ENCODE measurements at places on chromosomes 6 and 20.
A peak's percentile ranks its signal among the peaks of the same experiment; 100 is the strongest.

DNA sequence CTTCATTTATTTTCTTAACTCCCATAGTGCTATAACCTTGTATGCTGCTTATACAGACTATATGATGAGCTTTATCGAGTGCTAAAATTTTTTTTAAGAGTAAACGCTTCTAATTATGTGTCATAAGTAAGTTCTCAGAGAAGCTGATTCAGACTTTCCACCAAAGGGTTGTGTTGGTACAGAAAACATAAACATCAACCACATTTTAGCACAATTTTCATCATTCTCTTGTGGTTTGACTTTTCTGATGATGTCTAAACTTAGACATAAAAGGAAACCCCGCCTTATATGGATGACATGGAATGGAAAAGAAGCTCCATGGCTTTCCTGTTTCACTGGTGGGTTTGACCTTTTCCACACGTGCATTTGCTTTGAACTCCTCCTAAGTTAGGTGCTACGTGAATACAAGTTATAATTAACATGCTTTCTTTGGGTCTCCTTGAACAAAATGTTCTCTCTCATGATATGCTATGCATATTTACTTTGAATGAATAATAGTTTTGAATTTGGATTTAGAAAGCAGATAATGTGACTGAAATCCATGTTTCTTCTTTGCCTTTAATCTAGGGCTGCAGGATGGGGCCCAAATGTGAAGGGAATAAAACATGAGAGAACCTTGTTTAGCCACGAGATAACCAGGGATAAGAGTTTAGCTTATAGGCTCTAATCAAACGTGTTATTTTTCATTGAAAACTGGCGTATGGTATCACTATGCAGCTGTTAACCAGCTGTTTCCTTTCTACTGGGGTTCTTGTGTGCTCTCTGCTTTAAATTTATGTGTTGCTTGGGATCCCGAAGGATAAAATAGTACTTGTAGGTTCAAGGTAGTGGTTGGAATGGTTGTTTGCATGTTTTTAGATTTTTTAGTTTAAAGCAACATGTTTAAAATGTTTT, 127.1 kb upstream of the AHI1 start:
- no peak for DNase-seq

DNA sequence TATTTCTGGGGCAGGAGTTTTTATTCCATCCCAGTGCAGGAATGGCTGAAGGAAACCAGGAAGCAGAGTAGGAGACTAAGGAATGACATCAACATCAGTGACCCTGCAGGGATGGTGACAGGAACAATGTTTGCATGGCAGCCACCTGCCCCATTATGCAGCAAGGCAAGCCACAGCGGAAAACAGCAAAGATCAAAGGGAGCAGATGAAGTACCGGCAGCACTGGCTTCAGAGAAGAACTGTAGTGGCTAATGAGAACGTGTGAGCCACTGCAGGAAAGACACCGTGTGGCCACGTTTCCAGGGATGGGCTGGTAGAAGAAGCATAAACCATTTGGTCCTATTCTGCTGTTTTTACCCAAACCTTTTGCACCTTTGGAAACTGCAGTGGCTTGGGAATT, 52.9 kb upstream of the TAB2 start:
- no peak for DNase-seq

GRCh38 chr20:35615667-35616464, at the start of gene SPAG4:
Gene SPAG4, plus strand, starts transcription at chr20:35615829. Its CDS starts 175 bp downstream, at chr20:35616004.
- peak; percentile 99 for DNase-seq

GRCh38 chr6:55578537-55579363, at the start of gene HMGCLL1:
Gene HMGCLL1, minus strand, starts transcription at chr6:55579192. Its CDS starts 137 bp downstream, at chr6:55579055.
- no peak for DNase-seq

DNA sequence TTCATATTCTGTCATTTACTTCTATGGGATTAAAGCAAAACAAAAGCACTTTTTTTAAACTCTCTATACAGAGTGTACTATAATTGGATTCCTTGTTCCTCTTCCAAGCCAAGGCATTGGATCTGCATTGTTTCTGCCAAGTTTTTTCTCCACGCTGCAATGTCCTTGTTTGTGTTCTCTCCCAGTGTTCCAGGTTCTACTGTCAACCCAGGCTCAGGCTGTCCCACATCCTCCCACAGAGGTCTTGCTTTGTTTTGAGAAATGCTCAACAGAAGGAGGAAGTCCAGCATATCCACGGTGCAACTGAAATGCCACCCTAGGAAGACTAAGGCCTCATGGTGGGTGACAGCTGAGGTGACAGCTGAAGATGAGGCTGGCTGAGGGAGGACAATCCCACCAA, 287.1 kb upstream of the PRDM1 start:
- DNase-seq = peak; percentile 83

DNA sequence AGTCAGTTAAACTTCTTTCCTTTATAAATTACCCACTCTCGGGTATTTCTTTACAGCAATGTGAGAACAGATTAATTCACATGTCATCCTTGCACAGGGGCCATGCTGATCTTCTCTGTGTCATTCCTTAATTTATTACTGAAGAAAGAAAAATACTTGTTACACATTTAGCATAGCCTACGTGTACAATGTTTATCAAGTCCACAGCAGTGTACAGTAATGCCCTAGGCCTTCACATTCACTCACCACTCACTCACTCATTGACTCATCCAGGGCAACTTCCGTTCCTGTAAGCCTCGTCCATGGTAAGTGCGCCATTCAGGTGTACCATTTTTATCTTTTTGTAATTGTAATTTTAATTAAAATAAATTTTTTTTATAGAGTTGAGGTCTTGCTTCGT, 73.6 kb downstream of the RSPH3 start:
- no peak for DNase-seq

DNA sequence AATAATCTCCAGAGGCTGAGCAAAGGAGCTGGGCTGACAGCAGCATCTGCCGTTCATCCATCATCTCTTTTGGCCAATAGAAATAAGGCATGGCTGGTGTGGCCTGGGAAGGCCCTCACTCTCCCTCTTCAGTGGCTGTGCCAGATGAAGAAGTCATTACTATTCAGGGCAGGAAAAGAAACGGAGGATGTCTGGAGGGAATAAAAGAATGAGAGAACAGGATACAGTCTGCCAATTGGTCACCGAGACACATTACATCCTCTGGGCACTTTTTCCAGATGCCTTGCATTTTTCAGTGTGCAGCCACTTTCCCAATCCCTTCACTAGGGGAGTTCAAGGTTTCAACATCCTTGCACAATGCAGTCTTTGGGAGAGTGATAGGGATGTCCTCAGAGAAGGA, 32.2 kb upstream of the VGLL2 start:
- no peak for DNase-seq

DNA sequence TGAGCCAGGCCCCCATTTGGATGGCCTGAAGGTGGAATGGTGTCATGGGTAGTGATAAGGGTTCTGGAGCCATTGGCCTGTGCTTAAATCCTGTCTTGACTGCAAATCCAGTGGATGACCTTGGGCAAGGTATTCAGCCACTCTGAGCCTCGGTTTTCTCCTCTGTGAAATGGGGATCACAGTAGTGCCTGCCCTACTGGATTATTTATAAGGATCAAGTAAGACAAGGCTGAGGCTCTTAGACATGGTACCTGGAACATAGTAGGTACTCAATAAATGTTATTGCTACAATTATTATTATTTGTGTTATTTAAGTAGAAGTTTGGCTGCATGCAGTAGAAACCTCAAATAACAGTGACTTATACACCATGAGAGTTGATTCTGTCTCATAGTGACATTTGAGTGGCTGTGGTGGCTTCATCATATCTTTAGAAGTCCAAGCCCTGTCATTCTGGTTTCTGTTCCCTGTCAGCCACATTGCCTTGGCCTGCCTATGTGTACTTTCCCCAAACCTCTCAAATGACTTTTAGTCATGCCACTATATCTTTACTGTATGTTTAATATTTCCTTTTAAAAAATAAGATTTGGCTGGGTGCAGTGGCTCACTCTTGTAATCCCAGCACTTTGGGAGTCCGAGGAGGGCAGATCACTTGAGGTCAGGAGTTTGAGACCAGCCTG, 37.6 kb upstream of the CHMP4B start:
- peak; percentile 65 for DNase-seq

DNA sequence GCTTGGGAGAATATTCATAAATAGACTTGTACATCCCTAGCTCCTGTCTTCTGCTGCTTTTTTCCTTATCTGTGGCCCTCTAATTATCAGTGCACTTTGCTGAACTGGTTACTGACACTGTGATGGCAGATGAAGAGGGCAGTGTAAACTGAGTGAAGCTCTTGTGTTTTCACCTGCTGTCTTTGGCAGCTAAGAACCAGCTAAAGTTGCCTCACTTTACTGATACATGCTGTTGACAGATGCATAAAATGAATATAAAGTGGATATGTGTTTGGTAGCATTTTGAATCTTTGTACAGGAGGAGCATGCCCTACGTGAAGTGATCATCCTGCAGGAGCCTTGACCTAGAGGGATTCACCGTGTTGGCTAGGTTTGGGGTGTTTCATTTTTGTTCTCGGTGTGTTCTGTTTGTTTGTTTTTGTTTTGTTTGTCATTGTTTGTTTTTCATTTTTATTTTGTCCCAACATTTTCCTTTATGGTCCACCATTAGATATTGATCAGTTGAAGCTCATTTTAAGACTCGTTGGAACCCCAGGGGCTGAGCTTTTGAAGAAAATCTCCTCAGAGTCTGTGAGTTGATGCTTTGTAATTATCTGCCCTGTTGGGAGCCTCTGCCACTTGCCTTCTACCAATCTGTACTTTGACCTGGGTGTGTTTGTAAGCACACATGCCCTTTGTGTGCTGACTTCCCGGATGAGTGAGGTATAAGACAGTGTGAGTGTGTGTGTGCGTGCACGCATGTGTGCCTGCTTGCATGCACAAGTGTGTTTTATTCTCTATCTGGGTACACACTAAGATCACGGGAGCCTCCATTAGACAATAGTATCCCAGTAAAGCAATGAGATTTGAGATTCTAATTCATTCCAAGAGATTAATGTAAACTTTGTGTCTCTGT, 34.6 kb upstream of the MAPK13 start:
- DNase-seq = no peak

DNA sequence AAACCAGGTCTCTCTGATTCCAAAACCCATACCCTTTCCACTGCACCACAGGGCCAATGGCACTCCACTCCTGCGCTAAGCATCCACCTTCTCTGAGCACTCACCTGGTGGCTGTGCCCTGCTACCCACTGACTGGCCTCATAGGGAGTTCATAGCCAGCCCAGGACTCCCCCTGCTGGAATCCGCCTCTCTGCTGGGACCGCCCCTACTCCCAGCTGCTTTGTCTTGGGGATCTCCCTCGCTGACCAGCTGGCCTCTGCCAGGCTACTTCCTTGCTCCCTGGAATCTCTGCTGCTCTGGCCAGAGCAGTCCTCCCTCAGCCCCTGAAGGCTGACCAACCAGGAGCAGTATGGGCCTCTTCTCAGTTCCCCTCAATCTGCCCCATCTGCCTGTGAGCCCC, 129.7 kb downstream of the FAXC start:
- no peak for DNase-seq

DNA sequence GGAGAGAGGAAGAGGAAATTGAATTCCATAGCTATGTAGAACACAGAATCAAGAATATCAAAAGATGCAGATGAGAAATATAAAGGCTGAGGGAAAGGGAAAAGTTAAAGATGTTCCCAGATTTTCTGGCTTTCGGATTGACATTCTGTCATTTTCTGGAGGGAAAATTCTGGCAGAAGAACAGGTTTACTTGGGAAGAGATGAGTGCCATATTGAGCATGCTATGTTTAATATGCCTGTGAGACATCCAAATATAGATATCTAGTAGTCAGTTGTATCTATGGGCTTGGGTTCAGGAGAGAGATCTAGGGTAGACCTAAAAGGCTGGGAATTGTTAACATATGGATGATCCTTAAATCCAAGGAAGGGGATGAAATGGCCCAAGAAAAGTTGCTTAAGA, 181.9 kb upstream of the ARG1 start:
- DNase-seq = no peak

DNA sequence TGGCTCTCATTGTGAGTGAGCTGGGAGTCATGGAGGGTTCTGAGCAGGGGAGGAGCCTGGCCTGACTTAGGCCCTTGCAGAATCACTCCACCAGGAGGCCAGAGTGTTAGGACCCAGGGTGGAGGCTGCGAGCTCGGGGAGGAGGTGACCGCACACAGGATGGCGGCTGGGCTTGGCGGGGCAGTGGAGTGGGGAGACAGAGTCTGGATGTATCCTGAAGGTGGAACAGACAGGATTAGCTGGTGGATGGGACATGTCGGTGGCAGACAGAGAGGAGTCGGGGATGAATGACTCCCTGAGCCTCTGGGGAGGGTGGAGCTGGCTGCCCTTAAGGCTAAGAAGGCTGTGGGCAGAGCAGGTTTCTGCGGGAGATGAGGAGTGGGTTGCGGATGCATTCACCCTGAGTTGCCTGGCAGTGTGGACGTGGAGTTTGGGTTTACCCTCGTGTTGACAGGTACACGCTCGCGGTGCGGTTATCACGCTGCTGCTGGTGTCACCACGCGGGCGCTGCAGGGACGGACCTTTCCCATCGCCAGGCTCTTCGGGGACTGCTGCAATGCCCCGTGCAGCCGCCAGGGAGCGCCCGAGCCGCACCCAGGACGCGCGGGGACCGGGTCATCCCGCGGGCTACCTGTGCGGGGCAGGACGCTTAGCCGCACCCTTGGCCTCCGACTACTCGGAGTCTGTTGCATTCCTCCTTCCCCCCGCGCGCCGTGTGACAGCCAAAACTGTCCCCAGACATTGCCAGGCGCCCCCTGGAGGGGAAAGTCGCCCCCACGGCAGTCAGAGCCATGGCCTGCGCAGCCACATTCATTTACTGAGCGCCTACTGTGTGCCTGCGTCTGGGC, 43.0 kb upstream of the PTGIS start:
- peak; percentile 83 for DNase-seq

DNA sequence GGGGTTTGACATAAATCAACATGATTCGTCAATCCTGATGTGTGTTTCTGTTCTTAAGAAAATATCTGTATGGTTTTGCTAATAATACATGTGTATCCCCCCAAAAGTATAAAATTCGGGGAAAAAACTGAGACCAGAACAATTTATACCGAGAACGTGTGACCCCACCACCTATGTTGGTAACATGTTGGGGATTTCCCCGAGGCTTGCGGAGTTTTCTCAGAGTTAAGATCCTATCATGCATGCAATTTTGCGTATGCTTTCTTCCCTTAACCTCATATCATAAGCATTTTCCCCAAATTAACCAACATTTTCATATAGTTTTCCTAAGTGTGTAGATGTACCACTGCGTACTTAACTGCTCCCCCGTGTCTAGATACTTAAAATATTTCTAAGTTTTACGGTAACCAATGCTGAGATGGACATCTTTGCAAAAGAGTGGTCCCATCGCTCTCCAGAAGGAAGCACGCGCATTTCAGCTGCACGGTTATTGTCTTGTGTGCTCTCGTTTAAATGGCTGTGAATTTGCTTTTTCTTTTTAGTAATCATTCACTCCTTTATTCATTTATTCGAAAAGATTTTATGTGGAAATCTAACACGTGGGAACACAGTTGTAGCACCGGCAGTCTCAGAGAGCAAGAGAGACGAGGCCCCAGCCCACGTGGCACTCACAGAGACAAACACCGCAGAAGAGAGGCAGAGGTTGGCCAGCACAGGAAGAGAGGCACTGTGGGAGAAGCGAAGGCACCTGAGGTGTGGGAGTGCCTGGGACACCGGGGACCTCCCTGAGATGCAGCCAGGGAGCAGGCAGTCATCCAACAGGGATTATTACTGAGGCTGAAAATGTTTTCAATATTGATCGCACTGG, 13.2 kb upstream of the IRF4 start:
- no peak for DNase-seq

- DNase-seq = no peak
These were observed 65.7 kb upstream of the BACH2 start for GRCh38 chr6:90362318-90362717.

GRCh38 chr6:29426654-29427053, 11.9 kb downstream of the OR12D1 start:
- DNase-seq = no peak

Measured in suppressor macrophage (primary cell).